Suppressor macrophage treated with lipopolysaccharide for 4 hours (primary cell): ENCODE measurements at places on chromosomes 4 and X.

DNA sequence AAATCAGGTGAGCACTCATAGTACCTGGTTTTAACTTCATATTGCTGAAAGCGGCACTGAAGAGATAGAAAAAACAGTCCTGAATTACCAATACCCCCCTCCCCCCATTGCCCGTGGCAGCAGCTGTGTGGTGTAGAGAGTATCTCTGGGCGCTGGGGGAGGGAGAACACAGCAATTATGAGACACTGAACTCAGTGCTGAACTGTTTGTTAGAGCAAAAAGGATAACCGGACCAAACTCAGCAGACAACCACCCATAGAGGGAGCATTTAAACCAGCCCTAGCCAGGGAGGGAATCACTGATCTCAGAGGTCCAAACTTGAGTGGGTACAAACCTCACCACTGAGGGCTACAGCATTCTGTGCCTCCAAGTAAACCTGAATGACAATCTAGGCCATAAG lies 457.4 kb upstream of the TEX13C start:
- no peak for DNase-seq

DNA sequence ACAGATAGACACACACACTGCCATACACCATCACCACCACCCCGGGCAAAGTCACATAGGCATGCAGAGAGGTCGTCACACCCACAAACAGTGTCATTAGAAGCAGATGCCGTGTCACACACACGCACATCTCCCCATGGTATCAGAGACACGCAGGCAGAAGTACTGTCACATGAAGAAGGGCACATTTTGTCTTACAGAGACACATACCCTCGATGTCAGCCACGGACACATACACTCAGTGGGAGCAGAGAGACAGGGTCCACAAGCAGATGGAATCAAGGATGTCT lies 3.3 kb downstream of the NALF2 start:
- no peak for DNase-seq

DNA sequence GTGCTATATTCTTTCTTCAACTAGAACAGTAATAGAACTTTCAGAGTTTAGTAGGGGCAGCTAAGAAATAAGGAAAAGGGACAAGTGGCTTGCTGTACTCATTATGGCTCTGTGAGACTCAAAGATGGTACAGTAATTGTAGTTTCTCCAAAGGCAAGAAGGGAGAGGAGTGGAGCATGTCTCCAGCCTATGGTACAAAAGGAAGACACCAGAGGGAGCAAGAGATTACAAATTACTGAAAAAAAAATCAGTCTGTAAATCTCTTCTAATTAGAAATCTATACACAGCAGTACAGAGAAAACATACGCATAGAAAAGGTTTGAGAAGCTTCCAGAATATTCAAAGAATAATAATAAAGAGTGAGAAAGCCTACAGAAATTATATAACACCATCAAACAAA lies 61.4 kb downstream of the KLHL4 start:
- DNase-seq, result no peak

DNA sequence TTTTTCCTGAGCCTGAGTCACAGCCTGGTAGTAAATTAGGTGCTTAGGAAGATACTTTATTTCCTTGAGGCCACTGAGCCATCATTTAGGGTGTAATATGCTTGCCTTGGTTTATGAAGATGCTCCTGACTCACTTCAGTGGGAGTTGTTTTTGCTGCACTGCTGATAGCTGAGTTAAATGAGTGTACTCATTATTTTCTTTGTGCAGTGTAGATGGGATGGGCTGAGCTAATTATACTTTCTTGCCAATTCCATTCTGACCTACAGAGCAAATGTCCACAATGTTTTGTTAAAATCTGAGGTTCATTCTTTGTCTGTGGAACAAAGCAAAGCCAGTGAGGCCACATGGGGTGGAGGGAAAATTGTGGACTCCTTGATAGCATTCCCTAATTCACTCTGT lies 60.0 kb downstream of the FGF13 start:
- no peak for DNase-seq

DNA sequence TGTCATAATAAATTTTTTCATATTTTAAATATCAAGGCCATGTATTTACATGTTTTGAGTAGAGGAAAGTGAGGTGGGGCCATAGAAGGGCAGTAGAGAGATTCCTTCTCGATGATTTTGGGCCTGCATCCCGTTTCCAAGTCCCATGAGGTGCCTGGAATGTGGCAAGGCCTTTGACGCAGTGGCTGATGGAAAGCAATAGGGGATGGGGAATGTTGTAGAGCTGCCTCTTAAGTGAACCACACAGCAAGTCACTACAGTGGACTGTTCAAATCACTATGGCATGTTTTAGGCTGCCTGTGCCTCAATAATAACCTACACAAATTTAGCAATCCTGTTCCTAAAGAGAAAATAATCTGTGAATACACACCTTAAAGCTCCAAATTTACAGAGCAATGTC lies 48.3 kb downstream of the ANXA5 start:
- no peak for DNase-seq

GRCh38 chr4:60744767-60745166 lies 455.4 kb upstream of the ADGRL3 start:
- no peak for DNase-seq

- DNase-seq, result no peak
Observed at GRCh38 chr4:118099106-118099505, 64.8 kb downstream of the NDST3 start.

GRCh38 chr4:80309294-80310004 lies 26.1 kb upstream of the CFAP299 start:
- peak; percentile 9 for DNase-seq

DNA sequence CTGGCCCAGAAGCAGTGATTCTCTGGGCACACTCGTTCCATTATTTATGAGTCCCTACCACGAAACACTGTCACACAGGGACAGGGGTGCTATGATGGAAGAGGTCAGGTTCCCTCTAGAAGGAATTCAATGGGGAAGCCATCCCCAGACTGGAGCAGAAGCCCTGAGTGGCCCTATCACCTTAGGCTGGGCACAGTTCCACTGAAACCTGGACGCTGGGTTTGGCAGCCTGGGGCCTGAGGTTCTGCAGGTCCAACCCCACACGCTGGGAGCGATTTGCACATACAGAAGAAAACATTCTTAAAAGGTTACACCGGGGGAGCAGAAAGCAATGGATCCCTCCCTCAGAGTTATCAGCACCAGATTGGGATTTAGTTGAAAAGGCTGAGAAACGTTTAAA lies 63.3 kb downstream of the PHKA2 start:
- DNase-seq, result no peak

DNA sequence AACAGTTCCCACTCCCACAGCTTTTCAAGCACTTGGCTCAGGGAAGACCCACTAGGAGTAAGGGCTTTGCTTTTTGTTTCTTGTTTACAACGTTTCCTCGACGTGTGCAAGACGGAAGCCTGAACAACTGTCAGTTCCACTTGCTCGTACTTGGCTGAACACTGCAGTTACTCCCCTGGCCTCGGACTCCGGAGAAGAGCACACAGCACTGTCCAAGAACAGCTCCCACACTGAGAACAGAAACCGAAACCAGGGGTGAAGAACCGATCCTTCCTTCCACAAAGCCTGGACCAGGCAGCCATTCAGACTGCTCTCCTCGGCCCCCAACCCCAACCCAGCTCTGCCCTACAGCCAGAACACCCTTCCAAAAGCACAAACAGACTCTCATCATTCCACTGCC lies 25.5 kb downstream of the IRF2 start:
- DNase-seq, result peak; percentile 90

DNA sequence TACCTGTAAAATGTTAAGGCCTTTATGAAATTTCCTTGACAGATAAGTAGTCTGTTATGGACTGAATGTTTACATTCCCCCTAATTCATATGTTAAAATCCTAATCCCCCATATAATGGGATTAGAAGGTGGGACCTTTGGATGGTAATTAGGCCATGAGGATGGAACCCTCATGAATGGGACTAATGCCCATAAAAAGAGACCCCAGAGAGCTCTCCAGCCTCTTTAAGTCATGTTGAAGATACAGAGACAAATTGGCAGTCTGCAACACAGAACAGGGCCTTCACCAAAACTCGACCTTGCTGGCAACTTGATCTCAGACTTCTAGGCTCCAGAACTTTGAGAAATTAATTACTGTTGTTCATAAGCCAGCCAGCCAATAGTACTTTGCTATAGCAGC lies 1344.5 kb upstream of the PCDH7 start:
- DNase-seq, result no peak

GRCh38 chr4:165631208-165631894 lies 241.7 kb upstream of the TLL1 start:
- DNase-seq, result no peak

GRCh38 chr4:160371446-160371845 lies 1268.6 kb downstream of the RAPGEF2 start:
- no peak for DNase-seq

- no peak for DNase-seq
Observed at GRCh38 chr4:138248058-138248457, 5.9 kb upstream of the SLC7A11 start.

- DNase-seq, result no peak
Observed at GRCh38 chrX:129549124-129549523, 9.1 kb downstream of the OCRL start.

GRCh38 chr4:60134099-60134498 lies 1066.0 kb upstream of the ADGRL3 start:
- no peak for DNase-seq

GRCh38 chr4:5489260-5489659 lies 219.1 kb downstream of the EVC2 start:
- DNase-seq, result no peak

GRCh38 chr4:123583043-123583442 lies 186.4 kb downstream of the SPRY1 start:
- DNase-seq, result no peak

GRCh38 chr4:138688408-138689085 lies 327.0 kb upstream of the NOCT start:
- no peak for DNase-seq

GRCh38 chr4:77430847-77431246 lies 174.8 kb upstream of the CXCL13 start:
- no peak for DNase-seq

GRCh38 chr4:165489786-165490185 lies 111.0 kb downstream of the CPE start:
- no peak for DNase-seq

GRCh38 chrX:150334981-150335380 lies 28.1 kb upstream of the MAMLD1 start:
- no peak for DNase-seq

DNA sequence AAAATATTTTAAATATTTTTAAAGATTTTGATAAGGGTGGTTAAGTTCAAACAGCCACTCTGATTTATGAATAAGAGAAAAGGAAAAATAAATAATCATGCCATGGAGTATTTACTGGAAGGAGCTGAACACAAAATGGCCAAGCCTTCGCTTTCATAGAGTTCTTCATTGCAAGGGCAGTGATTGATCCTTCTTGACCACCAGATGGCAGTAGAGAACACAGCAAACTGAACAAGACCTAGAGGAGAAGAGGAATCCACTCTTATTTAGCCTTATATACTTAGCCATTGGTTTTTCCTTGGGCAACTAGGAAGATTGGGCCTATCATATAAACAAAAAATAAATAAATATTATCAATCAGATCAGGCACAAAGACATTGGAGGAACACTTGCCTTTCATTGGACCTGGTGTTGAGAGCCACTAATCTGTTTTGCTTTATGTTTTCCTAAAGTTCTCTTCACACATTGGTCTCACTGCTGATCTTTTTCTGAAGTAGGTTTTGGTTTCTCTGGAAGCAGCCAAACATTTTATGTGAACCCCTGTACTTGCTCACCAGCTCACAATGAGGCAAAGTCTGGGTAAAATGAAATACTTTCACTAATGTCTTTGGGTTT lies 58.1 kb upstream of the PARM1 start:
- DNase-seq, result peak; percentile 82

GRCh38 chr4:28883211-28883610 lies 1837.0 kb upstream of the PCDH7 start:
- DNase-seq, result no peak

- DNase-seq, result no peak
Observed at GRCh38 chr4:121654738-121655137, 42.0 kb downstream of the ANXA5 start.

- DNase-seq, result no peak
Observed at GRCh38 chrX:9560219-9560618, 95.4 kb downstream of the TBL1X start.

DNA sequence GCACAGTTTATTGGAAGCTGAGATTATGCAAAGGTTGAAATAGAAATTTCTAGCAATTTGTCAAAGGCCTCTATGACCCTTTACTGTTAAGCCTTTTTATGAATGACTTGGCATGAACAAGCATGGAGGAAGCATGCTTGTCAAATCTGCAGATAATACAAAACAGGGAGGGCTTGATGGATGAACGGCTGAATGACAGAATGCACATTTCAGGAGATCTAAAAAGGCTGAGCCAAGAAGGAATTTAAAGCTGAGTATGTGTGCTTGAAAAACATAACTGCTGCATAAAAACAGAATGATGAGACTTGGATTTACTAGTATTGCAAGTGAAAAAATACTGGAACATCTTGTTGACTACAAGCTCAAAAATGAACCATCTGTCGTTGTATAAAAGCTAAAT lies 29.0 kb upstream of the UBE2K start:
- DNase-seq, result no peak

- no peak for DNase-seq
Observed at GRCh38 chr4:53907772-53908171, 156.6 kb downstream of the CHIC2 start.

DNA sequence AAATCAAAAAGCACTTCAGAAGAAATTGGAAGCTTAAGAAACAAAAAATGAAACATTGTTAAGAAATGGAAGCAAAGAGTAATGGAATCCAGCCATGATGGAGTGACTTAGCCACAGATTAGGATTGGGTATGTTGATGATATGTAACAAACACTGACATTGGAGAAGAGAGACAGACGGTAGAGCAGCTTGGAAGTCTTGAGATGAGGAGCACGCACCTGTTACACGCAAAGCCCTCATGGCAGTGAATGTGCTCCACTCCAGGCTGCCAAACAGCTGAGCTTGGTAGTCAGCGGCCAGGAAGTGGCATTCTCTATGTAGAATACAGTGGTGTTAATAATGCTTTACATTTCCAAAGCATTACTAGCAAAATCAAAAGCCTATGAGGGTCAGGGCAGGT lies 56.9 kb upstream of the GPRIN3 start:
- no peak for DNase-seq

DNA sequence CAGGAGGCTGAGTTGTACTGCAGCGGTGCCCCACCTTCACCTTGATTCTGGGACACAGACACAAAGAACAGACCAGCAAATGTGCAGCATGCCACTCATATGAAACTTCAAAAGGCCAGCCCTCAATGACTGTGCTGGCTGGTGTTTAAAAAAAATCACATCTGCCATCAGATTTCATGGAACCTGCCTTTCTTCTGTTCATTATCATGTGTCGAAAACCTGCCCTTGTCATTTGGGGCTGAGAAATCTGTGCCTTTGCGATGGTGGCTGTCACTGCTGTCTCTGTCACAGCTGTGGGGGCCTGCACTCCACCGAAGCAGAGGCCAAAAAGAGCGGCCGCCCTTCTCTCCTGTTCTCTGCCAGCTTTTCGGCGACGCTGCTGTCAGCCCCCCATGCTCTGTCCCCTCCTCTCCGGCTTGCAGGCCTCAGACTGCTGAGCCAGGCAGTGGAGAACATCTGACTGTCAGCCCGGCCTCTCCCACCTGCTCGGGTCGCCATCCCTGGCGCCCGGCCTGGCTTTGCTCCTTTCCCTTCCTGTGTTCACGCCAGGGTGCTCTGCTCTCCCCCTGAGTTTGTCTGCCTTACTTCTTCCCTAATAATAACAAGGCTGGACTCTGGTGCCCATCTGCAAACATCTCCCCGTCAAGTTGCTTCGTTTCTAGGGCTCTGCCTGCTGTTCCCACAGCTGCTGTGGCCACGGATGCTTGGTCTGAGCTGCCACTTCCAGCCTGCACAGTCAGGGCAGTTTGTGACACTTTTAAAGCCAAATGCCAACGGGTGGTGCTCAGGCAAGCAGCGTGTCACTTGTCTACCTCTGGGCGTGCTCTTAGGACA lies 355.2 kb downstream of the UNC5C start:
- no peak for DNase-seq
